Calu3 (cell line): ENCODE measurements at places on chromosomes 2 and 18.

- no peak for DNase-seq
Measured at GRCh38 chr18:55376387-55376786, 211.6 kb downstream of the TCF4 start.

DNA sequence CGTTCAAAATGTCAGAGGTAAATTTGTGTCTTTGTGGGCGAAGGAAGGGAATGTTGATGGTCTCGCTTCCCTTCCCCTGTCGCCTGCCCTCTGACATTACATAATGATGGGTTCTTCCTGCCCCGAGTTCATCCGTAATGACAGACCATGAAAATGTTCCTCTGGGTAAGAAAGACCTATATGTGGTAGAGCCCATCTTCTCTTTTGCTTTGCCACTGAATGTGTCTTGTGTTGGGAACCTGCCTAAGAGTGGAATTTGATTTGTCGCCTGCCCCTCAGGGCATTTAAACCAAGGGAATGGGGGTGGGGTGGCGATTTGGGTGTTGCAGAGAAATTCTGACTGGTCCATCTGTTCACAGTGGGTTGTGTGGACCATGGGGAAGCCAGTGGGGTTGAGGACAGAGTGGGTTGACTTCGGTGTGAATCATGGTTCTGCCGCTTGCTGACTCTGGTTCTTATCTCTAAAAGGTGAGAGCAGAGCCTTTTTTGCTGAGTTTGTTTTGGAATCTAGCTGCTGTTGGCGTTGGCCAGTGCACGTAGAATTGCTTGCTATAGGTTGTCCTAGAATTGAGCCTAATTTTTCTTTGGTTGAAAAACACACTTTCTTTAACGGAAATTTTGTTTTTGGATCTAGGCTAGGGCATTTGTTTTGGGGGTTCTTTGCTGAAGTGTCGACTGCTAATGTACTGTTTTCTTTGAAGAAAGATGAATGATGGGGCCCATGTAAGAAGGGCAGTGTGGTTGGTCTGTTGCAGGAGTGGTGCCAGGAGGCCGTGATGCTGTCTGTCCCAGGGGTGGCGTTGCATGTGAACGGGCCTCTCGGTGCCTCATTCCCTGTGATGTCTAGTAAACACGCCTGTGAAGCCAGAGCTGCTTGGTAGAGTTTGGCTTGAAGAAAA, 1.3 kb downstream of the INPP4A start:
- DNase-seq, result peak; percentile 42

DNA sequence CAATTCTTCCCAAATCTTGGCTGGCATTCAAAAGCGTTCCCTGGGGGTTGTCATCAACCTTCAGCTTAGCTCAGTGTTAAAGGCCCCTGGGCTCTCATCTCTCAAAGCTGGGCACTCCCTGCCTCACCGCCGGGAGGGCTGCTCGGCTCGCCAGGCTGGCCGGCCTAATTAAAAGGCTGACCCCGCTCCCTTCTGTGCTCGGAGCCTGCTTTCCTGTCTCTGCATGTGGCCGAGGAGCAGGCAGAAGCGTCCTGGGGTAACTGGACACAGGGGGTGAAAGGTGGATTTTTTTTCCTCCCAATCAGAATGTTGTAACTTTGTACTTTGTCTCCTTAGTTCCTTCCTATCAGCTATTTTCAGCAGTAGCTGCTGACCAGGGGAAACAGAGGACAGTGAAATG, 231.1 kb downstream of the GBX2 start:
- DNase-seq, result no peak

DNA sequence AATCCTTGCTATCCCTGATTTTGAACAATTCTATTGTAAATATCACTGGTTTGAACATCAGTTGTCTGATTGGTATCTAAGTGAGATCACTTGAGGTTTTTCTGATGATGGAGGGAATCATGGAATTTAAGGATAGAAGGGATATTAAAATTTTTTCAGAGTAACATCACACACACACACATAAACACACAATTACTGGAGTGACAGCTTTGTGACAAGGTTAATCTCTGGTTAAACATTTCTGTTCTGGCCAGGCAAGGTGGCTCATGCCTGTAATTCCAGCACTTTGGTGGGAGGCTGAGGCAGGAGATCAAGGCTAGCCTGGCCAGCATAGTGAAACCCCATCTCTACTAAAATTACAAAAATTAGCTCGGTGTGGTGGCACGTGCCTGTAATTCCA, 85.3 kb downstream of the SOCS6 start:
- no peak for DNase-seq

GRCh38 chr2:191715471-191715870, 37.5 kb downstream of the NABP1 start:
- no peak for DNase-seq

DNA sequence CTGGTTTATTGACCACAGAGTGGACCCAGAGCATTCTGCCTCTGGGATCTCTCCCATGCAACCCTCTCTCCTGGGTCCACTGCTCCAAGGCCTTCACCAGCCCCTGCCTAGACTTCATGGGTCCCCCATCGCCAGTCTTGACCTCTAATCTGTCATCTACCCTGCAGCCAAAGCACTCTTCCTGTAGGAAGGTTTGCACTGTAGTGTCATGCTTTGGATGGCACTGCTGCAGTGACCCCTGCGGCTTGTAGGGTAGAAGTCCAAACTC, 41.7 kb downstream of the MYO7B start:
- no peak for DNase-seq

- no peak for DNase-seq
Measured at GRCh38 chr2:160538559-160539355, 45.1 kb upstream of the RBMS1 start.

- DNase-seq, result no peak
Measured at GRCh38 chr2:11993749-11994148, 247.3 kb downstream of the LPIN1 start.

- DNase-seq, result no peak
Measured at GRCh38 chr2:15955232-15955988, 15.1 kb downstream of the MYCN start.

DNA sequence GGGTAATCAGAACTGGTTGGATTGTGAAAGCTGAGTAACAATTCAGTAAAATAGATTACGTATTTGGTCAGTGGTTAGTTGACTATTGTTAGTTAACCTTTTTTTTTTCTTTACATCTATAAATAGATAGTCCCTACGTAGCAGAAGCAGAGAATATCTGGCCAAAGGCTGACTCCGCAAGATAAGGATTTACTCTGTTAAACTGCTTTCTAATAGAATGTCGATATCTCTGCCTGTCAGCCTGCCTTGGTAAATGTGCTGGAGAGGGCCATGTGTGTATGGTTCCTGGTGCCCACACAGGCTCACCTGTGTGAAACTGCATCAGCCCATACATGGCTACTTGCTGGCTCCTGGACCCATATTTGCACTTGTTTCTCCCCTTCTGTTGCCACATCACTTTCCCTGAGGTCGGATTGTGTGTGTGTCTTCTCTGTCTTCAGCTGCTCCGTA, 94.4 kb downstream of the CRIM1 start:
- no peak for DNase-seq

GRCh38 chr2:205765151-205765550, 82.8 kb downstream of the NRP2 start:
- no peak for DNase-seq

DNA sequence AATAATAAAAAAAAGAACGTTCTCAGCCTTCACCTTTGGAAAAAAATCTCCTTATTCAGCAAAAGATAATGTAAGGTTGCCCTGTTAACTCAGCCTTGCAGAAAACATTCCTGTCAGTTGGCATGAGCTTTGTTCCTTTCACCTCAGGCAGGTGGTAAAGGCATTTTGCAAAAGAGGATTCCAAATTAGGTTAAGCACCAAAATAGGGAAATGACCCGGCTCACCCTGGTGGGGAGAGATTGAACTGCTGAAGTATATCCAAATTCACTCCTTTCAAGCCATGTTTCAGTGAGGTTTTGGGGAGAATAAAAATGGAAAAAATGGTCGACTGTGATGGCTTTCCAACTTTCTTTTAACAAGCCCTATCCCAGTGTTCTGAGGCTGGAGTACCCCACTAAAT, 1988.8 kb upstream of the PIK3C3 start:
- peak; percentile 10 for DNase-seq

- no peak for DNase-seq
Measured at GRCh38 chr2:101356521-101356920, 30.8 kb downstream of the CREG2 start.

DNA sequence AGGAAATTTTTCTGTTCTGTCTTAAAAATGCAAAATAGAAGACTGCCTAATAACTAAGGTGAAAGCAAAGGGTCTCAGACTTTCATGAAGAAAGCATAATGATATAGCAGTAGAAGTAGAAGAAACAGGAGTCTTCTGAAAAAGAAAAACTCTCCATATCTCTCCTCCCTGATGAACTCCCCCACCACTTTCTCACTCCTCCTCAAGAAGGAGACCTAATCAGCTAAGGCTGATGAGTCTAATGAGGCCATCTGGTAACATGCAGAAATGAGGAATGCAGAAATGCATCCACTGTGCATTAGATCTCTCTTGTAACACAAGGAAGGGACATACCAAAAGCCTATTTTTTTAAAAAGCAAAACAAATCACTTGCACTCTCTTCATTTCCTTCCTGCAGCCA, 273.7 kb upstream of the UBE2E3 start:
- no peak for DNase-seq

GRCh38 chr18:46320928-46321711, 216.9 kb downstream of the HAUS1 start:
- DNase-seq, result no peak

DNA sequence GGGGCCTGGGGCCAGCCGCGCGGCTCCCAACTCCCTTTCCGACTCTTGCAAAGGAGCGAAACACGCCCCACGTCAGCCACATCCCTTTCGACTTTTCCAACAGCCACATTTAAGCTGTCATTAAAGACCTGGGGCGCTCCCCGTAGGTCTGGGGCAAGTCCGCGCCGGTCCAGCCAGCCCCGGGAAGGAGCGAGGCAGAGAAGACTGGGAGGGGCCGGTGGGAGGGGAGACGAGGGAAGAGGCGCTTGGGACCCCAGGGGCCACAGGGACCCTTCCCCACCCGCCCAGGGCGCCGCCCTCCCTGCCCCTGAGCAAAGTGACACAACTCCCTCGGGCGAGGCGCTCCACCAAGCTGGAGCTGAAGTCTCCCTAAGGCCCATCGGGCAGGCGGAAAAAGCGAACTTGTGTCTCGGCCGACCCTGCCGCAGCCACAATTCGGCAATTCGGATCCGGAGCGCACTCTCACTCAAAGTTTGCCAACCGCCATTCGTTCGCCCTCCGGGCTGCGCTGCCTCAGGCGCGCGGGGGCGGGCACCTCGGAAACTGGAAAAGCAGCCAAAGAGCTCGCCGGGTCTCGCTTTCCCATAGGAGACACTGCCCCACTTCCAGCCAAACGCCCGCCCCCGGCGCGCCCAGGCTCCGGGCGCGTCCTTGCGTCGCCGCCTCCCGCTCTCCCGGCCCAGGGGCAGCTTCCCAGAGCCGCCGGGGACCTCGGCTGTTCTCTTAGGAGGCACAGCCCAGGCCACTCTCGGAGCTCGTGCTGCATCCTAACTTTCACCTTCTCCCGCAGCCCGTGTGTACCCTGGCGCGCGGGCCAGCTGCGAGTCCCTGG, 1.1 kb upstream of the KCTD1 start:
- peak; percentile 83 for DNase-seq

DNA sequence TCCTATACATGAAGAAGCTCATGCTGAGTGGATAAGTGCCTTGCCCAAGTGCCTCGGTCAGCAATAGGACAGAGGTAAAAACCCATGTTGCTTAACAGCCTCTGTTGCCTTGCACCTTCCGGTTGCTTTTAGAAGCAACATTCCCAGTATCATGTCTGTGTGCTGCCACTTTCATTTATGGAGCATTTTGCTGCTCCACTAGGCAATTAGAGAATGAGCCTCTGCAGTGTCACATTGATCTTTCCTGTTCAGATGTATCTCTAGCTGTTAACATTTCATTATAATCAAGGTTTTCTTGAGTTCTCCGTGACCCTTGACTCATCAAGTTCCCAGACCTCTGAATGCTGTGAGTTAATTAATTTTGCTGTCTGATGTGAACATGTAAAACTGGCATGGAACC, 134.5 kb upstream of the EPB41L3 start:
- DNase-seq, result no peak

DNA sequence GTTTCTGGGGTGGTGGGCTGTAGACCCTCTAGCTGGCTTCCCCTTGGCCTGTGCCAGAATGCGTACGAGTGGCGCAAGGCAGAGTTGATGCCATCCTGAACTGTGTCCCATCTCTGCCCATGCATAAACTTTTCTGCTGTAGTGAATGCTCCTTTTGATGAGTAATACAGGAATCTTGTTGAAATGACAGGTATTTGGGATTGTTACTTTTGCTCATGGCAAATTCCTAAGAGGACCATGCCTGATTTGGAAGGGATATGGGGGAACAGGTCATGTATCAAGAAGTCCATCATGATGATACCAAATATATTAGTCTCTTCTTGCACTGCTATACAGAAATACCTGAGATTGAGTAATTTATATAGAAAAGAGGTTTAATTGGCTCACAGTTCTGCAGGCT, 648.0 kb downstream of the SLC4A3 start:
- no peak for DNase-seq

DNA sequence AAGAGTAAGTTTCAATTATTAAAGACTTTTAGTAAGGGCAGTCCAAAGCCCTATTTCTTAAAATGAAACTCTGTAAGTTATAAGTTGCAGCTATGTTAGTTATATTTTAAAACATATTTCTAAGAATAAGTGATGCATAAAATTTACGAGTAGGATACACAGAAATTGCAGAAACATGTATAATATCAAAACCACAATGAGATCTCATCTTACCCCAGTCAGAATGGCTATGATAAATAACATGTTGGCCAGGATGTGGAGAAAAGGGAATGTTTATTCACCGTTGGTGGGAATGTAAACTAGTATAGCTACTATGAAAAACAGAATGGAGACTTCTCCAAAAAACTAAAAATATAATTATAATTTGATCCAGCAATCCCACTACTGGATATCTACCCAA, 201.2 kb downstream of the CBLN2 start:
- no peak for DNase-seq

- no peak for DNase-seq
Measured at GRCh38 chr2:105747991-105748390, 3.3 kb downstream of the NCK2 start.

GRCh38 chr2:133811409-133812125, 243.3 kb upstream of the NCKAP5 start:
- no peak for DNase-seq

DNA sequence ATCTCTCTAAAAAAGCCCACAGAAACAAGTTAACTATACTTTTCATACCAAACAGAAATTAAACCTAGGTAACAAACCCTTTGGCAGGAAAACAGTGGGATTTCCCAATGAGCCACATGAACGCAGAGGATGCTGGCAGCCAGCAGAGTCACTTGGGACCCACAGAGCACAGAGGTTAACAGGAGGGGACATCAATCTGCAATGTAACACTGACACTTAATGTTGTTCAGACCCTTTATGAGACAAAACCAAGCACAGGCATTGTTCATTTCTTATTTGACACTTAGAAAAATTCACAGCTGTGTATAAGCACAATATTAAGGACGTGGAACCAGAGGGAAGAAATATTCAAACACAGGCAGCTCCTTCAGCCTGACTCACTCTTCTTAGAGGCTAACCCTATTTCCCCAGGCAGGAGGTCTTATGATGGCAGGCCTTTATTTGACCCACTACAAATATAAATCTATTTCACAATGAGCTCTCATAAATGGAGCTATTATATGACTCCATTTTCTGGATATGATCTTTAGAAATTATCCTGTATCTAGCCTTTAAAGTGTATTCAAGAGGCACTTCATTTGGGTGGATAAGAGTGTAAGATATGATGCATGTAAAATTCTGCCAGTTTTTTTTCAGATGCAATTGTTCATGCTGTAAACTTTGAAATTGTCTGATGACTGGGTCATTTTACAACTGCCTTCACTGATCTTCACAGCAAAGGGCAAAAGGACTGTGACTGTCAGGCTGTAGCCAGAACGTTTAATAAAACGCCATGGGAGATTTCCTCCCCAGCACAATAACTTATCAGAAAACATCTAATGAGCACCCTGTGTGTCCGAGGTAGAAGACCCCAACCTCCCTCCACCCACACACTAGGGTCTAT, 132.8 kb upstream of the SATB2 start:
- DNase-seq, result no peak
